ENCODE measurements at places on chromosomes 1 and 21.

- DNase-seq = no peak
Observed at GRCh38 chr1:155485945-155486344, 76.7 kb downstream of the ASH1L start.

GRCh38 chr1:220882061-220882891, 3.0 kb downstream of the HLX start:
- DNase-seq = no peak

DNA sequence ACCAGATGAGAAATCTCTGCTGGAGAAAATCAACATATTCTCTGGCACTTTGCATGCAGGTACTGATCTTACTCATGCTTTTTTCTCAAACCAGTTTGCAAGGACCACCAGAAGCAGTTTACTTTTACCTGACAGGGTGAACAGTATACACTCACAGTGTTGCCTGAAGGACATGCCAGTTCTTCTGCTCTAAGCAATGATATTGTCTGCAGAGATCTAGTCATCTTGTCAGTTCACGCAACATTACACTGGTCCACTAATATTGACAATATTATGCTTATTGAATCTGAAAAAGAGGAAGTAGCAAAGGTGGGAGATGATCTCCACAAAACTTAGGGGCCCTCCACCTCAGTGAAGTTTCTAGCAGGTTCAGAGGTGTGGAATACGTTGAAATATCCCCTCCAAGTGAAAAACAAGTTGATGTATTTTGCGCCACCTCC, 3.8 kb upstream of the S100B start:
- DNase-seq = no peak

DNA sequence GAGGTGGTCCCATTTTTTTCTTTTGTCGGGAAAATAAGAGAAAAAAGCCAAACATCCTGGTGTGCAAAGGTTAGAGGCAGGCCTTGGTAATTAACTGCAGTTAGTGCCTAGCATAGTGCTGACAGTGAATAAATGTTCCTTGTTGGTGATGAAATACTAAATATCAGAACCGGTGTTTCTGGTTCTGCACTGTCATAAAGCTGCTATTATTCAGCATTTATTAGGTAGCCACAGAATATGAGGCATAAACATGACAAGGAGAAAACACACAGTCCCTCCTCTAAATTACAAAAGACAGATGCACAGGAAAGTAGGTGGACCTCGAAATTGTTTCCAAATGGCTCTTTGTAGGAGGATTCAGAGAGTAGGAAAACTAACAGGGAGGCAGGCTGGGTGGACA, 122.0 kb upstream of the ADGRL2 start:
- no peak for DNase-seq

DNA sequence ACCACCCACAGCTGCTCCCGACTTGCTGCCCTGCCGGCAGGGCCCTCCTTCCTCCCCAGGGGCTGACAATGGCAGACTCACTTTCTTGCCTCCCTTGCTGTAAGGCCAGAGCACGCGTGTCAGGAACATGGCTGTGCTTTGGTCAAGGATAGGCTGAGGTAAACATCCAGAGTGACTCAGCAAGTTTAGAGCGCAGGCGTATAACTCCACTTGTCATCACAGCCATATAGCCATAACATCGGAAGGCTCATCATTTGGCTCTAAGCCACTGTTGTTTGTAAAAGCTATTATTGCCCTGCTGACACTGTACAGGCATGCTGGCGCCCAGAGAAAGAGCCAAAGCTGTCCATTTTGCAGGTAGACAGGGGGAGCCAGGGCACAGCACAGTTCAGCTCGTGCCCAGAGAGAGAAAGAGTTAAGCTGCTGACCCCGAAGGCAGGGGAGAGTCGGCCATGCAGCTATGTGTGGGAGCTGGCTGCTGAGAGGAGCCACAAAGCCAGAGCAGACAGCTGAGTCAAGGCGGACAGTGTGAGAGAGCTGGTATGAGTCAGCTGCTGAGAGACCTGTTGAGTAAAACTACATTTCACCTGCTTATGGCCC, 60.6 kb downstream of the GNG4 start:
- DNase-seq = no peak

DNA sequence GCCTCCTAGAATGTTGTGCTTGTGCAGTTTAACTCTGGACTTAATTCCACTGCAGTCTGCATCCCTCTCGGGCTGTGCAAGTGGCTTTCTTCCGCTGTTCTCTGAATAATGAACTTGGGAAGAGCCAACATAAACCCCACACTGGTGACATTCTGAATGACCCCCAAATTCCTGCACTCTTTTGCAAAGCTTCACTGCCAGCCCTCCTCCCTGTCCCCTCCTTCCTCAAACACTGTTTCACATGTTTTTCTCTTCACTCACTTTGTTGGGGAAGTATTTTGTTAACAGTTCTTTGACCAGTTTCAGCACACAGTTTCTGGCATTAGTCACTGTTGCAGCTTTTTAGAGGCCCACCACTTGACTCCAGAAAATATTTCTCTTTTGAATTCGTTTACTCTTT, 39.7 kb downstream of the GNG12 start:
- no peak for DNase-seq

- peak; percentile 20 for DNase-seq
Observed at GRCh38 chr1:234544087-234544579, 65.2 kb upstream of the TARBP1 start.

DNA sequence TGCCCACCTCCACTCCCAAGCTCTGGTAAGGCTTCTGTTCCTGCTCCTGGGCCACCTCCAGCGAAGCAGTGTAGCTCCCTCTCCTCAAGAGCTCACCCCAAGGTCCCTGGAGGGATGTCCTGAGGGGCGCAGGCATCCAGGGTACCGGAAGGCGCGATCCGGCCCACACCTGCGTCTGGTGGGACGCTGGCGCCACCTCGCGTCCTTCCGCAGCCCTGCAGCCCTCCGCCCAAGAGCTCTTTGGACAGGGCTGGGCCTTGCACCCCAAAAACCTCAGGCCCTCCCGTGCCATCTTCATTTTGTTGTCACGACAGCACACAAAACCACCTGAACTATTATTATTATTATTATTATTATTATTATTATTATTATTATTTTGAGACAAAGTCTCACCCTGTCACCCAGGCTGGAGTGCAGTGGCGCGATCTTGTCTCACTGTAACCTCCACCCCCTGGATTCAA, 49.2 kb upstream of the PAX7 start:
- peak; percentile 45 for DNase-seq

GRCh38 chr1:113608399-113608798, 150.9 kb downstream of the PHTF1 start:
- no peak for DNase-seq

- no peak for DNase-seq
Observed at GRCh38 chr1:161229896-161230295, 4.0 kb downstream of the TOMM40L start.

DNA sequence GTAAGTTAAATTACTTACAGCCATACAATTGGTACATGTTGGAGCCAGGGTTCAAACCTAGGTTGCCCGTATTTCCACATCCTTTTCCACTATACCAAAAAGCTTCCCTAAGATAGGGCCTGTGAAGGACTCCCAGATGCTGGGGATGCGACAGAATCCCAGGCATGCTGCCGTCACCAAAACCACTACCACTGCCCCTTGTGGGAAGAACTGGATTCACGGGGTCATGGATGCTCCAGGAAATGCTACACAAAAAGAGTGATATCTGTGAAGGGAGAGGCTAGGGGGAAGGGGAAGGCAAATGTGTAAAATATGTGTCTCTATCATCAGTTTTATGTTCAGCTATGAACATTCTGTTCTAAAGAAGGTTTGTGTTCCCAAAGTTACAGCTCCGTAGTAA, 133.9 kb upstream of the IVNS1ABP start:
- DNase-seq = no peak

GRCh38 chr1:175466556-175466955, 274.0 kb upstream of the KIAA0040 start:
- DNase-seq = no peak

DNA sequence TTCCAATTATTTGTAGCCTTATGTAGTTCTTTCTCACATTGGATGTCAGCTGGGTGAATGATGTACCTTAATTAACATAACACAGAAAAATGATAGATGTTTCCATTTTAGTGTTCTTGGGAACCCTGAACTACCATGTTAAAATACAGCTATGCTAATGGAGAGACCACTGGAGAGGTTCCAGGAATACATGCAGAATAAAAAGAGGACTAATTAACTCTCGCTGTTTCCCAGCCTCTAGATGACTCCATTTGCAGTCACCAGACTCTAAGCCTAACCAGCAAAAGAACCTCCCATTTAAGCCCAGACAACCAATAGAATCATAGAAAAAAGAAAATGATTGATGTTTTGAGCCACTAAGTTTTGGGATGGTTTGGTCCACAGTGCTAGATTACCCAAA, 36.2 kb downstream of the CLCA4 start:
- DNase-seq = no peak

DNA sequence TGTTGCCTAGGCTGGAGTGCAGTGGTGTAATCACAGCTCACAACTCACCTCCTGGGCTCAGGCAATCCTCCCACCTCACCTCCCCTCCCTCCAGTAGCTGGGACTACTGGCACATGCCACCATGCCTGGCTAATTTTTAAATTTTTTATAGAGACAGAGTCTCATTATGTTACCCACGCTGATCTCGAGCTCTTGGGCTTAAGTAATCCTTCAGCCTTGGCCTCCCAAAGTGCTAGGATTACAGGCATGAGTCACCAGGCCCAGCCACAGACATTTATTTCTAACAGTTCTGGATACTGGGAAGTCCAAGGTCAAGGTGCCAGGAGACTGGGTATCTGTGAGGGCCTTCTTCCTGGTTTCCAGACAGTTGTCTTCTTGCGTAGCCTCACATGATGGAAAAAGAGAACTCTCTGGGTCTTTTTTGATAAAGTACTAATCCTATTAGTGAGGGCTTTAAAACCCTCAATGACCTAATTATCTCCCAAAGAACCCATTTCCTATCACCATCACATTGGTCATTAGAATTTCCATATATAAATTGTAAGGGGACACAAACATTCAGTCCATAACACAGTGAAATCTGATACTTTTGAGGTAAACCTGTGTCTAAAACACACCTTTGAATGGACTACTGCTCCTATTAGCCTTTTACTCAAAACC, 67.9 kb downstream of the PHACTR4 start:
- DNase-seq = no peak
